Hindlimb muscle (tissue), 1 donor: ENCODE measurements at places on chromosomes 16 and 17. TPM values are rescaled to one million over a fixed set of nuclear protein-coding genes. Genes with fewer than 3 reads are reported as not detected.

- DNase-seq: no peak
These were observed 218.5 kb upstream of the CIBAR2 start for GRCh38 chr16:85330694-85331188.

GRCh38 chr16:4649744-4650442, 25.3 kb downstream of the MGRN1 start:
- no peak for DNase-seq

DNA sequence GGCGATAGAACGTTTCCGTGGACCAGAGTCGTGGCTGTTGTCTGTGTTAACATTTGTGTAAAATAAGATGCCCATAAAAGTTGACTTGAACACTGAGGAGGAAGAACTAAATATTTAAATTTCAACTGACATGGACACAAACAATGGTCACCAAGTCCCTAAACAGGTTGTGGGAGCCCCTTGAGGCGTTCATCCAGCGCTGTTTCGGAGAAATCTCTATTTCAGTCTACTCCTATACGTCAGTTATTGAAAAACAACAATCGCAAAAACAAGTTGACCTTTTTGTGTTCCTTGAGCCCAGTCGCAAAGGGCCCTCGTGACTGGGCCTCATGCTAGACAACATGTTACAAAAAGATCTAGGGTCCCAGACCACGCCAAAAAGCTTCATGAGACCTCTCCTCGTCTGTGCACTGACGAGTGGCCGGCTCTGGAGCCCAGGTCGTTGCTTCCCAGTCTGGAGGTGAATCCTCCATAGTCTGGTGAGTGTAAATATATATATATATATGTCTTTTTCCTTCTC, 439 bp upstream of the TMEM231 start:
- no peak for DNase-seq

GRCh38 chr16:86681031-86681756, 102.8 kb downstream of the FOXL1 start:
- DNase-seq: no peak

Gene LITAFD
- not detected for polyA plus RNA-seq

DNA sequence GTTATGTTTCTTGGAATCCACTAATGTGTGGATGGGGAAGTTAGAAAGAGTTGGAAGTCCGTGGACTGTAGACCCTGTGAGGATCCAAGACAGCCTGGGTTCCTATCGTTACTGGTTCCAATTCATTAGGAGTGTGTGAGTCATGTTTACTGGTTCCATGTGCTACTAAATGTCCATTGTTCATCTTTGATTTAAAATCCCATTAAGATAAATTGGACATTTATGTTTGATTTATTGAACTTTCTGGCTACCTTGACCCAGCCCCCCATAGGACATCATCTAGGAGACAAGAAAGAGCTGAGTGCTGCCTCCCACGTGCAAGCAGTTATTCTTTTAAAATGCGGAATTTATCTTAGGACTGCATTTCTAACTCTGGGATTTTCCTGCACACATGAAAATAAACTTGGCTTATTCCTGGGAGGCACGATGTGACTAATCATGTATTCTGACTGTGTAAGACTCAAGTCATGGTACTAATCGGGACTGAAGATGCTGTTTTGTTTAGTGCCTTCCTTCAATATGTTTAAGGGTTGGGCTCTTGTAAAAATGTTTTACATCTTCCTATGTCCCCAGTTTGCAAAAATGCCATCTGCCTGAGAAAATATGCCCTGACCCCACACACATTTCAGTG, 53.4 kb downstream of the RGS9 start:
- no peak for DNase-seq

Gene CD19
- 0.32 TPM for polyA plus RNA-seq

DNA sequence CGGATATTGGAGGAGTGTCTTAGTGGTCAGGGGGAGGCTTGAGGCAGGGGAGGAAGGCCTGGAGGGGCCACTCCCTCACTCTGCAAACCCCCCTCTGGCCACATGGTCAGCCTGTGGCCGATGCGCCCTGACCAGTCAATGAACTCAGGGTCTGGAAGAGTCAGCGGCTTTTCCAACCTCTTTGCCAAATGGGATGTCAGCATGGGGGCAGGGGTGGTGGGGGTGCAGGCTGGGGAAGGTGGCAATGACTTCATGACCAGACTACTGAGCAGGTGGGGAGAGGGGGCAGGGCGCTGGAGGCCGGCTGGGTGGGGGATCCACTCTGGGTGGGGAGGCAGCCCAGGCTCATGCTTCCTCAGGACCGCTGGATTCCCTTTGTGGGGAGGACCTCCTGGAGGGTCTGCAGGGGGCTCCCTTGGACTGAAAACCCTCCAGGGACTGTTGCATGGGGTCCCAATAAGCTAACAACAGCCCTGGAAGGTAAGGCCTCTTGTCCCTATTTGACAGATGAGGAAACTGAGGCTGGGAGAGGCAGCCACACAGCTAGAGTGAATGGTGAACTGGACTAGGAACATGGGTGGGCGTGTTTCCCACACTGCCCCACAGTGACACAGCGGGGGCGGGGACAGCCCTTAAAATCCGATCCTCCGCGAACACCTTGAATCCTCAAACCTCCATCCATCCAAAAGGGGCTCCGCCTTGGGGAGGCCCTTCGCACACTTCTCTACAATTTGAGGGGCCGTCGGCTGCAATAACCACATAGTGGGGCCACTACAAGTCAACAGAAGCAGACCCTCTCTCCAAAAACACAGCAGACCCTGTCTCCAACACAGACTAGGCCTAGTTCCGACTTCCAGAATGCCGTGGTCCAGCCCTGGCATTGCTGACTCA, 81.0 kb upstream of the TOB1 start:
- no peak for DNase-seq

Gene CHD9NB
- polyA plus RNA-seq: 1.6 TPM

Gene HOXB4
- 1.0 TPM for polyA plus RNA-seq

GRCh38 chr17:66727634-66728570, 107.0 kb upstream of the CACNG5 start:
- DNase-seq: peak; percentile 56

GRCh38 chr16:24589997-24590396, 50.6 kb downstream of the RBBP6 start:
- no peak for DNase-seq

GRCh38 chr16:51222016-51222415, 70.9 kb upstream of the SALL1 start:
- DNase-seq: no peak

Gene LGALS9B
- not detected for polyA plus RNA-seq

GRCh38 chr16:61595605-61596004, 440.6 kb downstream of the CDH8 start:
- DNase-seq: no peak

DNA sequence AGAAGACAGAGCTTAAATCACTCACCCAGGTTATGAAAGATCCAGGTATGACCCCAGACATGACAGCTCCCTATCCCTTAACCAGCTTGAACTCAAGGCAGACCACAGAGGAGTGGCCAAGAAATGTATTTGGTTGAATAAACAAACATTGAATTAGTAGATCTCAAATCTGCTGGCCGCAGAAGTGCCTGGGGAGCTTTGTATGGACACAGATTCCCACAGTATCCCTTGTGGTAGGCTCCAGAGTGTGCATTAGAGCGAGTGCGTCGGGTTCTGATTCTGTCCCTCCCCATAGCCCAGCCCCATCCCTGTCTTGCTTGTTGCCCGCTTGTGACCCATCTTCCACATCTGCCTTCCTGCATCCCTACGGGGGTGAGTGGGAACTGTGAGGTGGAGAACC, 118.8 kb upstream of the FOXF1 start:
- DNase-seq: no peak

DNA sequence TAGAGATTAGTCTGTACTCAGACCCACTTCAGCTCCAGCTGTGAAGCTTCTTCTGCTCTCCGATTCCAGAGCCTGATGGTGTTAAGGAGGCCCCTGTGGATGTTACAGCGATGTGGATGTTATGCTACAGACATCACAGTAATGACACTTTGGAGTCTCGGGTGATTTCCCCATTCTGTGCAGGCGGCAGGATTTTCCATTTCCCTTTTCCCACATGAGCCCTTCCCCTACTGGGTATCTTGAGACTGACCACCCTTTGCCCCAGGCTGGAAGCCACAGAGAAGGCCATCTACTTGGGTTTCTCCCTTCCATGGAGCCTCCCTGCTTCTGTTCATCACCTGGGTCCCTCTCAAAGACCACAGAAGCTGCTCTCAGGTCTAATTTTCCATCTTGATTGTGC, 78.3 kb downstream of the KCNJ12 start:
- no peak for DNase-seq

Gene ST6GALNAC2
- polyA plus RNA-seq: 2.3 TPM

Gene WSCD1
- 45.0 TPM for polyA plus RNA-seq

GRCh38 chr16:10600782-10601443, 20.5 kb upstream of the EMP2 start:
- DNase-seq: no peak

- no peak for DNase-seq
These were observed 4.6 kb upstream of the SPHK1 start for GRCh38 chr17:76379646-76380376.

DNA sequence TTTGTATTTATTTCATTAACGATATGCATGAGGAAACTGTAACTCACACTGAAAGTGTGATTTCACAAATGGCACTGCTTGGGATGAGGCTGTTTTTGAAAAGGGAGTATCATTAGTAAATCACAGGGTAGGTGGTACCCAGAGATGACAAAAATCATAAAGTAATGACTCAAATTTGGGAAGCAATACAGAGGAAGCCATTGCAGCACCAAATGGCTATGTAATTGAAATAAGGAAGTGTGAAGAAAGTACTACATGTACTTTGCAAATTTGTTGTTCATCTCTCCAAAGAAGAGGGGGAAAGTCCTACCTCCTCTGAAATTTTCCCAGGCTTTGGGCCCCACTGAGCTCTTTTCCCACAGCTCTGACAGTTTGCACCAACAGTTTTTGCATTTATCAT, 12.3 kb upstream of the ABCC12 start:
- DNase-seq: no peak

GRCh38 chr16:24577167-24577566, 37.8 kb downstream of the RBBP6 start:
- DNase-seq: no peak

GRCh38 chr17:75920045-75920560, 15.4 kb upstream of the MRPL38 start:
- DNase-seq: no peak

Gene NLGN2
- polyA plus RNA-seq: 31.4 TPM

Gene GSPT1
- polyA plus RNA-seq: 76.8 TPM
